Activated CD4-positive, alpha-beta T cell treated with anti-CD3 and anti-CD28 coated beads, Interleukin-2, Interleukin-6, amounts not matched to agents 100 ng/mL and 50 ng/mL, durations not matched to agents 16 hours and 8 hours (primary cell): ENCODE measurements at places on chromosomes 6 and 20.

DNA sequence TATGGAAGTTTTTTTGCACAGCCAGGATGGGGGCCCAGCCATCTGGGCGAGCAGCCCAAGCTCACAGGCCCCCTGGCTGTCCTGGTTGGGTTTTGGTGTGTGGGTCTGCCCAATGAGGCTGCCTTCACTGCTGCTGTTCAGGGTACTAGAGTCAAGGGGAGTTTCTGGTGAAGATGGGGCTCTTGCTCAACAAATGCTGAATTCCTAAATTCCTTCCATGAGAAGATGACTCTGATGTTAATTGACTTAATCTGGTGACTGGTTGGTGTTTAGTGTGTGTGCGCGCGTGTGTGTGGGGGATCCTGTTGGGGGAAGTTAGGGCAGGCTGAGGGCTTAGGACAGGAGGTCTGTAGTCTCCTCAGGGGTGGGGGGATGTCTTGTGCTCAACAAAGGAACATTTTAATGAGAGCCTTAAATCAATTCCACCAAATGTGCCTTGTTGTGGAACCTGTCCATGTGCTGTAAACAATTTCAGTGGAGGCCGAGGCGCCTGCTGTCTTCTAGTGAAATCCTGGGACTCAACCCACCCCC lies 1.9 kb downstream of the PTK7 start:
- DNase-seq: no peak

DNA sequence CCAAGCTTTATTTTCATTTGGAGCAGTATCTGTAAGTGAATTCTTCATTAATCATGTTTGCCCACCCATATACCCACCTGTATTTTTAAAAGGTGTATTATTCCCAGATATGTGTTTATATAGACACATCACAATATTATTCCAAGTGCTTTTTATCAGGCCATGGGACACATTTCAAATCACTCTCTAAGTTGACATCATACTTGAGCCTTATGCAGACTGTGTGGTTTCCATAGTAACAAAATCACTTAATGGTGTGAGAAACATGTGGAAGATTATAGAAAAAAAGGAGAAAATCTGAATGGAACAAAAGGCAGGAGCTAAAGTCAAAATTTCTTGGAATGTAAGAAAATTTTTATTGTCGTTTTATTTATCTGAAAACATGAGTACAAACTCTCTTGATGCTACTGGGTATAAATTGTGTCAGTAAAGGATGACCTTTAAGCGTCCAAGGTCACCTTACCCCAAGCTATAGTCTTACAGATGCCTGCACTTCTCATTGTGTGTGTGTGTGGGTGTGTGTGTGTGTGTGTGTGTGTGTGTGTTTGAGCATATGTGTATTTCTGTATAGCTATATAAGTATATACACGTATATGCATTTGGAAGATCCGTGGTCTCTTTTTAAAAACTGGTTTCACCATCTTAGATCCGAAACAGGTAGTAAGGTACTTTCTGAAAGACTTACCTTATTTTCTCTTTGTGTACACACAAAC lies 79.8 kb upstream of the CCN6 start:
- no peak for DNase-seq

DNA sequence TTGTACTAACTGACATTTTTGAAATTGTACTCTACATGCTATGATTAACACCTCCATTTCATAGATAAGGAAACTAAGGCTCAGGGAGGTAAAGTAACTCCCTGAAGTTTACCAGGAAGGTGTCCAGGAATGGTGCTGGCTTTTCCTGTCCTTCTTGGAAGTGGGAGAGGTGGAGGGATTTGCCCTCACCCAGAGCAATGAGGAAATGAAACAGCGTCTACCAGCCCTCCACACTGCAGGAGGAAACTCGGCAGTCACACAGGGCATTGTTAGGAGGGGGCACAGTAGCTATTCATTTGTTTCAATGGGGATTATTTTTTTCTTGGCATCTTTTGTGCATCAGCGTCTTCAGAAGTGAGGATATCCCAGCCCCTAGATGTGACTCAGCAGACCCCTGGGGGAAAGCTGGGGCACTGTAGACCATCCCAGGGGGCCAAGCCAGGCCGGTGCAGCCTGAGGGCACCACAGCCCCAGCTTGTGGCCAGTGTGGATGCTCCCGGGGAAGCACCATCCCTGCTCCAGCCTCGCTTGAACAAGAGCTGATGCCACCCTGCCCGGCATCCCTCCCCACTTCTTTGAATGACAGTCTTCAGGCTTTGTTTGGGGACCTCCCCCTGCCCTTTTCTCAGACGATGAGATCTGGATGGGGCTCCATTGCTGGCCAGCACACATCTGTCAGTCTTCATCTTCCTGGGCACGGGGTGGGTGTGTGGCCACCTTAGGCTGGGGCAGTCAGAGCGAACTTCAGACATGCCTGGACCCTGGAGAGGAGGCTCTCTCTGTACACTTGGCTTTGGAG lies 224.4 kb upstream of the PMEPA1 start:
- no peak for DNase-seq

DNA sequence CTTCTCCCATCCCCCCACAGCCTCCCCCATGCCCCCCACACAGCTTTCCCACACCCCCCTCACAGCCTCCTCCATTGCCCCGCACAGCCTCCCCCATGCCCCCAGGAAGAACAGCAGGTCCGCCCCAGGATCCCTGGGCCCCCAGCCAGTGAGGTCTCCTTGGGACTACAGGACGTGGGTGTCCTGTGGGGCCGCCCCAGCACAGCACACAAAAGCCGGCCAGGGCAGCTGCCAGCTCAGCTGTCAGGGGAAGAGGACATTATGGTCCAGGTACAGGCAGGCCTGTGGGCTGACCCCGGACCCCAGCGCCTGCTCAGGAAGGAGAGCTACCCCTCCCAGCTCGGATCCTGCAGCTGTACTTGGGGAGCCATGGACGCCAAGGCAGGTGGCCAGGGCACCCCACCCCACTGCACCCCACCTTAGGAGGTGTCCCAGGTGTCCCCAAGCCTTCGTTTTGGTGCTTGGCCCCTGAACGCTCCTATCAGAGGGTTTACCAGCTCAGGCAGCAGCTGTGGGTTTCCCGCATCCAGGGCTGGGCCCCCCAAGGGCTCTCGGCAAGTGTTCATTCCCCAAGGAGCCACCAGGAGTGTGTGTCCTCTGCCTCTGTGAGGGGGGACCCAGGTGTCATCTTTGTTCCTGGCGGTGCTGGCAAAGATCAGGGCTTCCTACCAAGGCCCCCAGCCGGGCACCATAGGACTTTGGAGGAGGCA lies 42.3 kb upstream of the GATA5 start:
- DNase-seq: no peak

DNA sequence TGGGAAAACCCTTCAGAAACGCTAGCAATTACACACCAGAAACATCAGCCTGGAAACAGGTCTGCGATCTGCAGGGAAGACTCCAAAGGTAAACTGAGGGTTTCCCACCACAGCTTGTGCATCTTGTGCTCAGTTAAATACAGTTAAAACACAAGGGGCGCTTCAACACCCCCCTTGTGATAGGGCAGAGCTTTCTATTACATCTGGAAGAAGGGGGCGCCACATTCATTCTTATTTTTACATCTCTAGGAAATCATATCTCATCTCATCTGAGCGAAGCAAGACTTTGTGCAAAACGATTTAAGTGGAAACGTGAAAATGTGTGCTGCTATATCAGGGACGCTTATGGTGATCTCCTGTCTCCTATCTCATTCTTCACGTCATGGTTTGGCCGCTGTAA lies 58.5 kb downstream of the PRND start:
- no peak for DNase-seq

DNA sequence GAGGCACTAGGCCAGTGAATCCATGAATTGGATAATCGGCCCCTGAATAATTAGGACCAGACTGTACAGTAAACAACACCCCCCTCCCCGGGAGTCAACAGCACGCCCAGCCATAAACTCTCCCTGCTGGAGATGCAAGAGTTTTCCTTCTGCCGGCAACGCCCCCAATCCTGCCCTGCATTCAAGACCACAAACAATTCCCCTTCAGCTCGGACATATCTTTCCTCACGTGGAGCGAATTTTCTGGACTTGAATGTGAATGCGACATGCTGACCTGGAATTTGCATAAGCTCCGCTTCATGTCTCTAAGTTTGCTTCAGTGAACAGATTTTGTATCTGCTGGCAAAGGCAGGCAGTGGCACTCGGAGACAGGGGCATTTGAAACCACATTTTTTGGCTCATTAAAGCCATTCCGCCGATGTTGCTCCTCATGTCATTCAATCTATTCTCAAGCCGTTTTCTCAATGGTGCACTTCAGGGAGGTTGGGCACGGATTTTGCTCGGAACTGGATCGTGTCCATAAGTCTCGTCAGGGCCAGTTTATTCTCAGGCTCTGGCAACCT lies 38.0 kb upstream of the GMPR start:
- DNase-seq: no peak

GRCh38 chr6:145329257-145329656 lies 406.1 kb downstream of the EPM2A start:
- DNase-seq: no peak

- no peak for DNase-seq
Measured at GRCh38 chr6:151082079-151082478, 157.7 kb upstream of the AKAP12 start.

DNA sequence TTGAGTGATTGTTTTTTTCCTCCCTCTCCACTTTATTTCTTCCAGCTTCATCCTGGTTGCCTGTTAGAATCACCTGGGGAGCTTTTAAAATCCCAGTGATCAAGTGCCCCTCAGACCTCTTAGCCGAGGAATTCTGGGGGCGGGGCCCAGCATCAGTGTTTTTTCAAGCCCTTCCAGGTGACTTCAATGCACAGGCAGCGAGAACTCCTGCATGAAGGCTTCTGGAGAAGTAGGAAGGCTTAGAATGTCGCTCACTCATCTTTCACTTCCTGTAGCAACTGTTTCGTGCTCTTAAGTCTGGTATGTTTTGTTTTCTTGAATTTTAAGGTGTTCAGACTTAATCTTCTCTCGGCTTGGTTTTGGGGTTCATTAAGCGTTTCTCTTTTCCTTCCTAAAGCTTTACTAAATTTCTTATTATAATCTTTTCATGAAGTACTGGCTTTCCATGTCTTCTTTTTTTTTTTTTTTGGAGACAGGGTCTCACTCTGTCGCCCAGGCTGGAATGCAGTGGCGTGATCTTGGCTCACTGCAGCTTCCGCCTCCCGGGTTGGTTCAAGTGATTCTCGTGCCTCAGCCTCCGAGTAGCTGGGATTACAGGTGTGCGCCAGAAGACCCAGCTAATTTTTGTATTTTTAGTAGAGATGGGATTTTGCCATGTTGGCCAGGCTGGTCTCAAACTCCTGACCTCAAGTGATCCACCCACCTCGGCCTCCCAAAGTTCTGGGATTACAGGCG lies 30.9 kb upstream of the TULP1 start:
- no peak for DNase-seq

GRCh38 chr6:156699935-156700334 lies 77.2 kb upstream of the ARID1B start:
- DNase-seq: no peak

GRCh38 chr6:157398151-157398550 lies 17.2 kb downstream of the ZDHHC14 start:
- DNase-seq: no peak

DNA sequence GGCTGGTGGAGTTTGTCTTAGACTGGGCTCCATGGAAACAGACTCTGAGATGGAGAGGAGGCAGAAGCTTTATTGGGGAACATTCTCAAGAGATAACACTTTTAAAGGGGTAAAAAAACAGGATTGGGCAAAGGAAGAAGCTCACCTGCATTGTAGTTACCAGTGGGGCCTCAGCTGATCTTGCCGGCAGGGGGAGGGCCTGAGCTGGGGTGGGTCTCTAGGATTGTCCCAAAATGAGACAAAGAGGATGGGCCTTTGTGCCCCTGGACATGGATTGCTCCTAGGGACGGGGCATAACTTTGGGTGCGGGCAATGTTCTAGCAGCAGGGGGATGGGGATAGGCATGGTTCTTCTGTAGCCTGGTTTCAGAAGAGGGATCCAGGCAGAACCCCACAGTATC lies 12.5 kb downstream of the SGK2 start:
- DNase-seq: no peak

DNA sequence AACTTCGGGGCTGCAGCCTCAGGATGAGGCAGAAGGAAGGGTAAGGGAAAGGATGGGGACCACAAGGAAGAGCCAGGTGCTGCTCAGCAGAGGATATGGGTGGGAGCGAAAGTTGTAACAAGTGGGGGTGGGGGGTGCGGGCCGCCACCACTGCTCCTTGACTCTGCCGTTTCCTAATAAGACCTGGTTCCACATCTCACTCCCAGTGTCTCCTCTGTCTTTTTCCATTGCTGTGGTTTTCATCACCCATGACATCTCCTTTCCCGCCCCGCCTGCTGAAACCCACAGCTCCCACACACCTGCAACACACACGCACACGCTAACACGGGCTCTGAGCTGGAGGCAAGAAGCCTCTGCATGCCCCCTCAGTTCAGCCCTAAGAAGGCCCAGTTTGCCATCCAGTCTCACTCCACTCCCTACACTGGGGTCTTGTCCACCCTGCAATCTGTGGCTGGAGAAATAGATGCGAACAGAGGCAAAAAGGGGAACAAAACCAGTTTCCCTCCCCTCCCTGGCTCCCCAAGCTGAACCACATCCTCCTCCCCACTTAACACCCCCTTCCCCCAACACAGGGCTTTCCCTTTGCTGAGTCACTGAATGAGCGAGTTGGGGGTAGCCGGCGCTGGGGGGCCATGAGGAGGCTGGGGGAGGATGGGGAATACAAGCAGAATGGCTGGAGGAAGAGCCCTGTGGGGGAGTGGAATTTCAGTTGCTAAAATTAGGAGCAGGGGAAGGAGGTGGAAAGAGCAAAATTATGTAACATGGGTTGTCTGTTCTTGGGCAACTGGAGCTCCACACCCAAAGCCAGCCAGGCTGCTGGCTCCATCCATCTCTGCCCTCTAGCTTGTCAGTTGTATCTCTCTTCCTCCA lies 11.5 kb downstream of the NFKBIL1 start:
- DNase-seq: peak; percentile 80

DNA sequence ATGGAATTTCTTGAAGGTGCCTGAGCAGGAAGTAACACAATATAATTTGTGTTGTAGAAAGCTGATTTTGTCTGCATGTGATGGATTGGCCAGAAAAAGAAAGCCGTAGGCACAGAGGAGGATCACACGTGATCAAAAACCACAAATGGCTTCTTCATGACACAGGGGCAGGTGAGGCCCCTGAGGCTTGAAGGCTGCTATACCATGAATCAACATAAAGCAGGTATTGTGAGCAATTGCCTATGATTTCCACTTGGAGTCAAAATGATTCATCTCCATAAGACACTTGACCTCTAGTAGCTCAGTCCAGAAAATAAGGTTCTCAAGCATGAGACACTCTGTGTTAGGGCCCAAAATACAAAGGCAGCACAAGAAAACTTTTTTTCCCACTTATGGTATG lies 42.4 kb upstream of the EYA4 start:
- DNase-seq: no peak

DNA sequence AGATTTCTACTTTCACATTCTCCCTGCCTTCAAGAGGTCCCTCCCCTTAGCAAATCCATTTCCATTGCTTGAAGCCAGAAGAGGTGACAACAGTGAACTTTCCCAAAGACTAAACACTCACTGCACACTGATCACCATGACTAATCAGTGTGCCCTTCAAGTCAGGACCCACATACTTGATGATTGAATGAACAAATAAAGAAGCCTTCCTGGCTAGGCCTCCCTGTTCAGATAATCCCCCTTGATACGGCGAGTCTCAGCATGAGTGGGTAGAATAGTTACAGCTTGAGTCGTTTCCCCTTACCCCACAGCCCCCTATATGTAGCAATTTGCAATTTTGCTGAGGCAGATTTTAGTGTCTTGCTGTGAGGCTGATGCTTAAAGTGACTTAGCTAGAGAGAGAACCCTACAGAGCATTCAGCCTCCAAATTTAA lies 102.2 kb downstream of the UNC5CL start:
- no peak for DNase-seq
